ENCODE measurements at places on chromosomes 7 and 10.

DNA sequence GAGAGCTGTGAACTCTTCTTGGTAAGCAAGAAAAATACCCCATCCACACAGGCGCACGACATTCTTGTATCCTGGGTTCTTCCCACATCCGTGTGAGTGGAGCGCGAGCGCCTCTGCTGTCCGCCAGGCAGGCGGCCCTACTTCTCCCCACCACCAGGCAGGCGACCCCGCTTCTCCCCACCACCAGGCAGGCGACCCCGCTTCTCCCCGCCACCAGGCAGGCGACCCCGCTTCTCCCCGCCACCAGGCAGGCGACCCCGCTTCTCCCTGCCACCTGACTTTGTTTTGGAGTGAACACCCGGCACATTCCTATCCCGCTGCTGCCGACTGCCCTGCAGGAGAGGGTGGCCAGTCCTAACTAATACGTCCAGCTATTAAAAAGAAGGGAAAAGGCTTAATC, 120.8 kb downstream of the NT5C2 start:
- DNase-seq = no peak

- DNase-seq = no peak
Observed at GRCh38 chr7:99197498-99197897, 10.4 kb downstream of the KPNA7 start.

DNA sequence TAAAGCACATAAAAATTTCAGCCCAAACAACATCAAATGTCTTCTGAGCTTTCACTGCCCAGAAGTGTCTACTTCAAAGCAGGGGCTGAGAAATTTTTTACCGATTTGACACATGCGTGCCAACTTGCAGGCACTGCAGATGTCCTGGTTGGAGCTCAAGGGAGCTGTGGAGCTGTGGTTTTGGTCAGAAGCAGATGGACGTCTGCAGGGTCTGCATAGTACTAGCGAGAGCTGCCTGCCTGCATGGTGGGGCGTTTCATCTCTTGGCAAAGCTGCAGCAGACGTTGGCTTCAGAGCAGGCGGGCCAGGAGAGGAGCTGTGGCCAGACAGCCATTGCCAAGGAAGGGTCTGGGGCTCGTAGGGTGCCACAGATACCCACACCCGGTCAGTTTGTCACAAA, 296.7 kb downstream of the GLRX3 start:
- DNase-seq = no peak

DNA sequence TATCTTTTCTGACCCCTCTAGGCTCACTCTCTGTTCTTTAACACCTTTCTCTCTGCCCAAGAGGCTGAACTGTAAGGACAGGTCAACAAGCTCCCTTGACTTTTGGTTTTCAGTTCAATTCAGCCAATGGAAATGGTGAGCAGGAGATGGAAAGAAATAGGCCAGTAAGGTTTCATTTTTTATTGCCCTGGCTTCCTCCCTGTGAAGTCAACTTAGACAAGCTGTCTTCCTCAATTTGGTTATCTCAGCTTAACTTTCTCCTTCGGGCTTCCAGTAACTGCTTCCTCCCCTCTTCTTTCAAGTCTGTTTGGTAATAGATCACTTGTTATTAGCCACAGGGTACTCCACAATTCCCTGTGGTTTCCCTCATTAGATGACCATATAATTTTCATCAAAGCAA, 19.7 kb downstream of the LIPK start:
- DNase-seq = no peak

- DNase-seq = no peak
Observed at GRCh38 chr10:34281661-34282582, 533.2 kb downstream of the PARD3 start.

GRCh38 chr10:36266923-36267322, 624.8 kb upstream of the FZD8 start:
- DNase-seq = no peak

- DNase-seq = no peak
Observed at GRCh38 chr10:80279146-80279545, 10.3 kb downstream of the MAT1A start.

- DNase-seq = no peak
Observed at GRCh38 chr7:155066417-155066950, 3.6 kb upstream of the HTR5A start.

GRCh38 chr10:103632247-103632642, 138.7 kb downstream of the NEURL1 start:
- DNase-seq = no peak

DNA sequence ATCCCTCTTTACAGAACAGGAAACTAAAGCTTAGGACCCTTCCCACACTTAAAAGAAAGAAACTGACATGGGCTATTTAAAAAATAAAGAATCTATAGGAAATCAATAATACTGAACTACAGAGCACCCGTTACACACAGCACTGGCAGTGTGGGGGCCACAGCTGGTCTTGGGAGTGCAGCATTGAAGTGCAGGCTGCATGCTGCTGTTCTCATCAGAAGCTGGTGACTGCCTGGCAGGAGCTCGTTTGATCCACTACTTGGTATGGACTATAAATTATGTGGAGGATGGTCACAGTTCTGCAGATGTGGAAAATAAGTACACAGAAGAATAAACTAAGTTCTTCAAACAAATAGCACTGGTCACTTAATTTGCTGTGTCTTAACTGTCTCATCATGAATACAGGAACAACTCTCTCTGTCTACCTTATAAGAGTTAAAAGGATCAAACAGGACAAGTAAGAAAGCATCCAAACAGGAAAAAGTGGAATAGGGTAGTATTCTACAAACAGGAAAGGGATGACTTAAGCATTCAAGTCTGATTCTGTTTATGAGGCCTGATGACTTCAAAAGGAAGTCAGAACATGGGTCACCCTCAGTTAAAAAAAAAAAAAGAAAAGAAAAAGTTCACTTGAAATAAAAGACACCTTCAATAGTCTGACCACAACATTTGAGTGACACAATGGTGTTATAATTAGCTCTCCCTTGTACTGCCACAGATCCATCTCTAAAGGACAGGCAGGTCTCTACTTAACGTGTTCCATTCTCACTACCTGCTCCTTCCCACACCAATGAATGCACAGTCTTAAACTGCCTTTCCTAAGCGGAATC, 21.0 kb downstream of the DOCK4 start:
- no peak for DNase-seq

GRCh38 chr7:26891400-26892350, 27.3 kb upstream of the SKAP2 start:
- DNase-seq = no peak

- DNase-seq = no peak
Observed at GRCh38 chr7:111006691-111007090, 84.2 kb upstream of the LRRN3 start.

DNA sequence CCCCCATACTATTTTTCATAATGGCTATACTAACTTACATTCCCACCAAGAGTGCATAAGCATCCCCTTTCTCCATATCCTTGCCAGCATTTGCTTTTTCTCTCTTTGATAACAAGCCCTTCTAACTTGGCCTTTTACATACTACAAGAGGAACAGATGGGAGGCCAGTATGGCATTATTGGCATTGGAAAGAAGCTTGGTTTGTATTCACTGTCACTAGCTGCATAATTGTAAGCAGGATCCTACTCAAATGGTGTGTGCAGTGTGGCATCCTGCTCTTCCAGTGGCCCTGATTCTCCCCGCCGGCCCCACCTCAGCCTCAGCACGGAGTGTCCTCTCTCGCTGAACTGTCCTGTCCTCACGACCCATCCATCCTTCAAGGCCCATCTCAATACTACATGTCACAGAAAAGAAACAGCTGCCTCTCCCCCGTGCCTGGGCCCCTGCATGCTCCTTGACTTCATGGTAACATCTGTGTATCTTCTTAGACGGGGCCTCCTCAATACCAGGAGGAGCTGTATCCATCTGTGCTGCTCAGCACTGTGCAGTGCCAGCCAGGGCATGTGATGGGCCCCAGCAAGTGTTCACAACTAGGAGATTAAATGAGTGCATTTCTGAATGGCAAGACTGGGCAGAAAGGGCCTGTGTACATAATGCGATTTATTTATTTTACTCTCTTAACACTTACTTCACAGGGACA, 205.2 kb downstream of the COBL start:
- DNase-seq = no peak

DNA sequence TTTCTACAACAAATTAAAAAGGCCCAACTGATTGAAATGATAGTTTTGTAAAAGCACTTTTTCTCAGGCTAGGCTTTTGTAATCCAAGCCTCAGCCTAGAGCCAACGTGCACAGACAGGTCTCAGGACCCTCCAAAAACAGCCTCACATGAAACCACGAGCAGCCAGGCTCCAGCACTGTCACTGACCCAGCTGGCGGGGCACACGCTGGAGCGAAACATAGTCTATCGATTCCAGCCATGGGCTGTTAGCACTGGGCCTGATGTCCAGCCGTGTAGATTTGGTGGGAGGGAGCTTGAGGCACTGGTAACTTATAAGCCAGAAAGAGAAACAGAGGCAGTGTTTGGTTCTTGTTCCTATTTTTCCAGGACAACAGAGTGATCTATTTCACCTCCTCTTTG, 104.5 kb downstream of the EBF3 start:
- no peak for DNase-seq

DNA sequence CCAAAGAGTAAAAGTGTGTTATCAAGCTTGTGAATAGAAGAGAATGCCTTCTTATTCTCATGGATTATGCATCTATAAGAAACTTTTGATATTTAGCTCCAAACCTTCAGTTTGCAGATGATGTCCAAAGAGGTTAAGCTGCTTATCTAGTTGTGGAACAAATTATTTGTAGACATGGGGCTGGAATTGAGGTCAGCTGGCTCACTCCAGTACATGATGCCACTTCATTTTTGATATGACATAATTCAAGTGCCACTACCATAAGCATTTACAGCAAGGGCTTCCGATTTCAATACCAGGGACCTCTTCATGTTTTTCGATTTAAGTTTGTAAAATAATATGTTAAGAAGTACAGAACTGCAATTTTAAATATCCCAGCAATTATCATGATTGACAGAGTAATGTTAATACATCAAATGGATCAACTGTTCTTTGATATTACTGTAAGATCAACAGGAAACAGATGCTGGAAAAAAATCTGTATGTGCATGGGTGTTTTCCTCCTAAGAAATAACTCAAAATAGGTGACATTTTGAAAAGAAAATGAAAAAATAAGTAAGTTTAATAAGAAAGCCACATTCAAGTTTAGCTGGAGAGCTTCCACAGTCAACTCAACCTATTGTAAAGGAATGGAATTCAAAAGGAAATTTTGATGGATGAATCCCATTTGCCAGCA, 12.7 kb downstream of the FAM3C start:
- no peak for DNase-seq

GRCh38 chr10:5944389-5945189, 32.8 kb downstream of the IL15RA start:
- no peak for DNase-seq

- no peak for DNase-seq
Observed at GRCh38 chr10:127029061-127029460, 123.8 kb downstream of the DOCK1 start.

DNA sequence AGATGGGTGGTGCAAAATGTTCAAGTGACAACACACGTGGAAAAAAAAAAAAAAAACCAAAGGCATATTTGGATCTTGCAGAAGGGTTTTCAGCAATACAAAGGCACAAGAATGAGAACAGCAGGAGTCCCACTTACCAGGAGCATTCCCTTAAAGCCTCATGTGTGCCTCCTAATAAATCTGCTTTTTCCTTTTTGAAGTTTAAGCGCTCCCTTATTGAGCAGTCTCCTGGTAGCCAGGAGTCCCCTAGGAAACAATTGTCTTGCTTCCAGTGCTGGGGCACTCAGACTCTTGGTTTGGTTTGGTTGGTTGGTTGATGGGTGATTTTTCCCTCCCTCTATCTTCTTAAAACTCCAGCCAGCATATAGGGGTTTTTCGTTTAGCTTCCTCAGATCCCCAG, 321.8 kb upstream of the NFE2L3 start:
- no peak for DNase-seq

GRCh38 chr10:14124941-14125340, 205.8 kb downstream of the FRMD4A start:
- no peak for DNase-seq

DNA sequence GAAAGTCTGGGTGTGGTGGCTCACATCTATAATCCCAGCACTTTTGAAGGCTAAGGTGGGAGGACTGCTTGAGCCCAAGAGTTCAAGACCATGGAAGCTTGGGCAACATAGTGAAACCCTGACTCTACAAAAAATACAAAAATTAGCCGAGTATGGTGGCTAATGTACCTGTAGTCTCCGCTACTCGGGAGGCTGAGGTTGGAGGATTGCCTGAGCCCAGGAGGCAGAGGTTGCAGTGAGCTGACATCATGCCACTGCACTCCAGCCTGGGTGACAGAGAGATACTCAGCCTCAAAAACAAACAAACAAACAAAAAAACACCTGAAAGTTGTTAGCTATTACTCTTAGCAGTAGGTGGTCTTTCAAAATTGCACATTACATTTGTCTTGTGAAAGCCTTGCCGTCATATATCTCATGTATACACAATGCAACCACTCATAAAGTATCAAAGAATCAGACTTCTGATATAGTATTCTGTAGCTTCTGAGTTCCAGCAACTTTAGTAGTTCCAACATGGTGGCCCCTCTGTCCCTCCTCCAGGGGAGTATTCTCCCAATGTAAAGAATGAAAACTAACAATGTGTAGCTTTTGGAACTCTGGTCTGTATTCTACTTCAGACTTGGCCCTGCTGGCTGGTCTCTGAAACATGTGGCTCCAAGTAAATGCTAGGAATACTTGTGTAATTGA, 101.5 kb downstream of the ZNF92 start:
- DNase-seq = no peak

GRCh38 chr7:136034132-136034531, 57.0 kb upstream of the MTPN start:
- DNase-seq = no peak

DNA sequence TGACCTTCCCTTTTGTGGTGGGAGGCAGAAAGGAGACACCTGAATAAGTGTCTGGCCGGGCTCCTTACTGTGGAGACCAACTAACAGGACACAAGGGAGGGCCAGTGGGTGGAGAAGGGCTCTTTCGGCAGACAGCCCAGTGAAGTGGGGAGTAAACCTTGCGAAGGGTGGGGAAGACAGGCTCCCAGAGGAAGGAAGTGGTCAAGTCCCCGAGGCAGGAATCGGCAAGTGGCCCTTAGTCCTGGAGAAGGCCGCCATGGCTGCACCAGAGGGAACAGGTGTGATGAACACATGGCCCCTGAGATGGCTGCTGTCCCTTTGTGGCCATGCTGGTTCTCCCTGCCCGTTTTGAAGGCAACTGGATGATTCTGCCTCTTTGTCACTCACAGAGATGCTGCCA, 187.2 kb upstream of the IGFBP3 start:
- no peak for DNase-seq

Data from activated T-helper 1 cell treated with anti-CD3 and anti-CD28 coated beads, Interleukin-2, amount 50 U/mL, for 16 hours (primary cell).